ENCODE measurements at places on chromosomes 1 and 21.

DNA sequence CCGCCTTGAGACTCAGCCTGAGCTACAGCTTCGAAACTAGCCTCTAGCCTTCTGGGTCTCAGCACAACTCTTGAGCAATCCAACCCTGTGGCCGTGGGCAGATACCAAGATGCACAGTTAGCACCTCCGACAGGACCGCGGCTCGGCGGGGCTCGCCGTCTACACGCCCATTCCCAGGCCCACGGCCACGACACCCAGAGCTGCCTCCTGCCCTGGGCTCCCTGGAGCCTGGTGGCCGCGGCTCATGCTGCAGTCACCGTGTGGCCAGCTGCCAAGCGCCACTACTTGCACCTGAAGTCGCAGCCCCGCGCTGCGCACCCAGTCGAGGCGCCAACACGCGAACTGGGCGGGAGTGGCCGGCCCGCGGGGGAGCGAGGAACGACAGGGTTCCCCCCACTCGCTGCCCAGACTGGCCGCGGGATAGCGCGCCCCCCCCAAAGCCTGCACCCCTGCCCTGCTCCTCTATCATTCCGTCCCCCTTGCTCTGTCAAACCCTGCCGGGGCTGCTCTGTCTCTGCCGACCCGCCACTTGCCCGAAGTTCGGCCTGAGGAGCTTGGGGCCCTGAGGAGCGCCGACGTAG is 729 bp upstream of the CDCA8 start:
- peak; percentile 25 for DNase-seq

DNA sequence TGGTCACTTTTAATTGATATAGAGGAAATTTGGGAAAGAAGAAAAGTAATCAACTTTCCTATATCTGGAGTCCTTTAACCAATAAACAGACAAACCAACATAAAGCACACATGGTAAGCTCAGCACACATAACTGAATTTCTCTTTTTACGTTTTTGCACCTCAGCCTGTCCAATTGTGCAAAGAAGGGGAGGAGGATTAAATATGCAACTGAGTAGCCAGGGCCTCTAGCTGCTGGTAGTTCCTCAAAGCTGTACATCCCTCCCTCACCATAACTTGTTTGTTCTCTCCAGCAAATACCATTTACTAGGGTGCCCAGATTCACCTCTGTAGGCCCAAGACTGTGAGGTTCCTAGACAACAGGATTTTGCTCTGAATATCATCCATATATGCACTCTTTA is 25.4 kb downstream of the ST6GALNAC5 start:
- DNase-seq: no peak

- peak; percentile 77 for DNase-seq
Observed at GRCh38 chr1:232793944-232794343, 11.3 kb upstream of the MAP10 start.

DNA sequence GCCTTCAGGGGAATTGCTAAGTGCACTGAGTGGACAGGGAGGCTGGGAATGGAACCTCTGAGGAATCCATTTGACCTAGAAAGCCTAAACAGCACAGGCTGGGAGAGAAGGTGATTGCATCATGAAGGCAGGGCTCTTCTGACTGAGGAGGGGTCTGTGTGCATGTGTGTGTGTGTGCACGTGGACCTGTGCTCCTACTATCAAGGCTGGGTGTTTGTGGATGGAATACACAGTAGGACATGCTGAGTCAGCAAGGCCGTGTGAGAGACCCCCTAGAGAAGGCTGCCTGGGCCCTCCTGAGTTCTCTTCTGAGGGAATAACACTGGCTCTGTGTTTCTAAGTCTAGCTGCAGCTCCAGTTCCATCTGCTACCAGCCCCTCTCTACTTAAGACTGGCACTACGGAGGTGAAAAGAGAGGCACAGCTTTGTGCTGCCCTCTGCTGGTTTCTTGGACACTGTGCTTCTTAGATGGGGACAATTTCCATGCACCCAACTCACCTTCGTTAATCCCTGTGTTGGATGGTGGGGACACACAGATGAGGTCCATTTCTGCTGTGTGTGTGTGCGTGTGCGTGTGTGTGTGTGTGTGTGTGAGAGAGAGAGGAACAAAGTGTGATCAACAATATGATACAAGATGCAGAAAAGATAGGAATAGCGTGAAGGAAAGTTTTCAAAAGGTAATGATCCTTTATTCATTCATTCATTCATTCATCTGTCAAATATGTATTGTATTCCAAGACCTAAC is 6.2 kb upstream of the EFCAB14 start:
- peak; percentile 52 for DNase-seq

- no peak for DNase-seq
Observed at GRCh38 chr1:1206966-1207531, 657 bp upstream of the TNFRSF18 start.

- DNase-seq: no peak
Observed at GRCh38 chr21:41245509-41246135, 71.0 kb upstream of the FAM3B start.

GRCh38 chr1:150567717-150568593 is 11.5 kb downstream of the MCL1 start:
- peak; percentile 82 for DNase-seq

- DNase-seq: no peak
Observed at GRCh38 chr1:228008391-228009115, 1.8 kb downstream of the WNT3A start.
